ENCODE measurements at places on chromosomes 13 and 19. TPM values are rescaled to one million over a fixed set of nuclear protein-coding genes. Genes with fewer than 3 reads are reported as not detected.

TMC4 gene
- 0.27 TPM for total RNA-seq

EXOC3L2 gene
- not detected for total RNA-seq

MYO1F gene
- 48.7 TPM for total RNA-seq

HS6ST3 gene
- not detected for total RNA-seq

FKBP8 gene
- total RNA-seq: 232 TPM

MAP4K1 gene
- total RNA-seq: 205 TPM

C19orf73 gene
- 1.4 TPM for total RNA-seq

SERPINE3 gene
- total RNA-seq: not detected

GPC5 gene
- 0.29 TPM for total RNA-seq
